ENCODE measurements at places on chromosomes 7 and 10.

- DNase-seq: no peak
Observed at GRCh38 chr7:127380479-127380878, 12.0 kb downstream of the ZNF800 start.

- DNase-seq: no peak
Observed at GRCh38 chr7:1950452-1951158, 280.5 kb downstream of the ELFN1 start.

DNA sequence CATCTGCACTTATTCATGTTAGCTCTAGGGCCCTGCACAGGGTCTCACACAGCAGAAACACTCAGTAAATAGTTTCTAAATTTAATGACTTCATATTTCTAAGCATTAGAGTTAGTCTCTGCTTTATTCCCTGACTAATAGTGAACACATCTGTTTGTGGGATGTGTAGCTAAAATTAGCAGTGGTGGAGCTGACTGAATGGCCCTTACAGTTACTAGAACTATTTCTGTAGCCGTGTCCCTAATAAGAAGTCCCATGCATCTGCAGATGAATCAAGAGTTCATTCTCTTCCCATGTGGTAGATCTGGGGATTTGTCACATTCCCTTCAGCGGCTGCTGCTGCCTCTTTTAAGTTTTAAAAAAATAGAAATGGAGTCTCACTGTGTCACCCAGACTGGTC lies 11.7 kb downstream of the MAP3K8 start:
- peak; percentile 18 for DNase-seq

DNA sequence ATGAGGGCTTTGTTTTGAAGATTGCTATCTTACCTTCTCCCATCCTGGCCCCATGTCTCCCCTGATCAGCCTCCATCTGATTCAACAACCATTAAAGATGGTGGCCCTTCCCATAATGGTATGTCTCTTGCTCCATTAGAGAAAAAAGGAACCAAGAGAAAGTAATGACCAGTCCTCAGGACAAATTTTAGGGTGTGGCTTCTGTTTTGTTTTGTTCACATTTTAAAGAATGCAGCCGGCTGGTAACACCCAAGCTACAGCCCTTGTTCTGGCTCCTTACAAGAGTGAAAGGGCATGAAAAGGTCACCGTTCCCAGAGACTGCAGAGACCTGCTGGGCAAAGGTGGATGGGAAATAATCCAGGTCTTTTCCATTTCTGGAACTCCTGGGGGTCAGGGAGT lies 287.9 kb upstream of the NEBL start:
- DNase-seq: no peak

DNA sequence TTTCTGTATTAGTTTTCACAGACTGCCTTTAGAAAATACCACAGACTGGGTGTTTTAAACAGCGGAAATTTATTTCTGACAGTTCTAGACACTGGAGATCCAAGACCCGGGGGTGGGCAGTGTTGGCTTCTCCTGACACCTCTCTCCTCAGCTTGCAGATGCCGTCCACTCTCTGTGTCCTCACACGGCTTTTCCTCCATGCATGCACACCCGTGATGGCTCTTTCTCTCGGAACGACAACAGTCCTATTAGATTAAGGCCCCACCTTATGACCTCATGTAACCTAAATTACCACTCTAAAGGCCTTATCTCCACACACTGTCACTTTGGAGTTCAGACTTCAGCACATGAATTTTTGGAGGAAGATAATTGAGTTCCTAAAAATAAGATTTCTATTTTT lies 142.9 kb upstream of the VWC2 start:
- DNase-seq: no peak

DNA sequence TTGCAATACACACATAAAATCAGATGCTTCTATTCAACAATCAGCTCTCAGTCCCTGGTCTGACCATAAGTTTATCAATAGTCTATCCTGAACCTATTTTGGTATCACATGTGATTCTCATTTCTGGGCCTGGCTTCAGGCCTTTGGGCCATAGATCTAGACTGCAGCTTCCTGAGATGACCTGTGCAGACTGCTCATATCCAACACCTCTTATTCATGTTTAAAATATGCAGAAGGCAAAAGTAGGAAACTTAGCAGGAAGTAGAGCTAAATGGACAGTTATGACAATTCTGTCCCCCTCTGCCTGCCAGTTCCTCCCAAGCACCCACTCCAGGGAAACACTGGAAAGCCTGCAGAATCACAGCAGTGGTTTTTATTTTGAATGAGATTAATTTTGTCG lies 53.3 kb downstream of the C7orf25 start:
- DNase-seq: peak; percentile 66

- DNase-seq: peak; percentile 12
Observed at GRCh38 chr10:118840071-118840775, 85.5 kb upstream of the CACUL1 start.

DNA sequence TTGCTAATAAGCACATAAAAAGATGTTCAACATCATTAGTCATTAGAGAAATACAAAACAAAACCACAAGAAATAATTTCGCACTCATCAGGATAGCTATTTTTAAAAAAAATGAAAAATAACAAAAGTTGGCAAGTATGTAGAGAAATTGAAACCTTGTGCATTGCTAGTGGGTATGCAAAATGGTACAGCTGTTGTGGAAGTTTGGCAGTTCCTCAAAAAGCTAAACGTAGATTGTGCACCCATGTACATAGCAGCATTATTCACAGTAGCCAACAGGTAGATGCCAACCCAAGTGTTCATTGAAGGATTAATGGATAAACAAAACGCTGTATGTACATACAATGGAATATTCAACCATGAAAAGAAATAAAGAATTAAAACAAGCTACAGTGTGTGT lies 35.3 kb upstream of the STARD3NL start:
- no peak for DNase-seq

DNA sequence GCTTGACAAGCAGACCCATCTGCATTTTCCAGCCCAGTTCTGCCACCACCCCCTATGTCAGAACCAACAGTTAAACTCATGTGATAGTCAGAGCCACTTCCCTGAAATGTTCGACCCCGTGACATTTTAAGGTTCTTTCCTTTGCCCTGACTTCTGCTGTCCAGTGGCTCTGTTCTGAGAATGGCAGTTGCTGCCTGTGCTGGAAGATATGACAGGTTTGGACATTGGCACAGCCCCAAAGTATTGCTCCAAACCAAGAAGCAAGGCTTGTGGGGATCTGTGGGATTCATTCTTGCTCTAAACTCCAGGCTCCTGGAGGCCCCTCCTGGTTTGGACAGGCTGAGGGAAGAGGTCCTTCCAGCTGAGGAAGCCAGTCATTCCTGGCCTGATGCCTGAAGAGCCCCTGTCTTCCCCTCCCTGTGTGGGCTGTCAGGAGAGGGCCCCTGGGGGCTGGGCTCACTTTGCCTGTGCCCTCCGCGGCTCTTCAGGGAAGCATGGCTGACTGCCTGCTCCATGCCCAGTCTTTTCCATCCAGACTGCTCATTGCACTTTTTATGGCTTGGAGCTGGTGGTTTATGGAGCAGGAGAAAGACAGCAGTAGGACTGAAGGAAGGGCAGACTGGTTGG lies 138.0 kb downstream of the CDH23 start:
- no peak for DNase-seq

DNA sequence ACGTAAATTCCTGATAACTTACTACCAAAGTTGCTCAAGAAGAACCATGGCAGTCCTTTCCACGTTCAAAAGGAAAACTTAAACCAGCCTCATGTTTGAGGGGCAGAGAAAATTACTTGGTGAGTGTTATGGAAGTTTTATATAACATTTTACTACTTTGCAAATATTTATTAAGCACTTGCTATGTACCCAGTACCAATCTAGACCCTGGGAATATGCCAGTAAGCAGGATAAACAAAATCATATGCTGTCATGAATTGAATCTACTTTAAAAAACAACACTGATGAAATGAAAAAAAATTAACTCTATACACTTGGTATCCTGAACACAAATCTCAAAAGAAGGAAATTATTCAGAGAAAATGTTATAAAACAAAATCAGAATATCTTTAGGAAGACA lies 46.1 kb downstream of the NCAPG2 start:
- DNase-seq: no peak

DNA sequence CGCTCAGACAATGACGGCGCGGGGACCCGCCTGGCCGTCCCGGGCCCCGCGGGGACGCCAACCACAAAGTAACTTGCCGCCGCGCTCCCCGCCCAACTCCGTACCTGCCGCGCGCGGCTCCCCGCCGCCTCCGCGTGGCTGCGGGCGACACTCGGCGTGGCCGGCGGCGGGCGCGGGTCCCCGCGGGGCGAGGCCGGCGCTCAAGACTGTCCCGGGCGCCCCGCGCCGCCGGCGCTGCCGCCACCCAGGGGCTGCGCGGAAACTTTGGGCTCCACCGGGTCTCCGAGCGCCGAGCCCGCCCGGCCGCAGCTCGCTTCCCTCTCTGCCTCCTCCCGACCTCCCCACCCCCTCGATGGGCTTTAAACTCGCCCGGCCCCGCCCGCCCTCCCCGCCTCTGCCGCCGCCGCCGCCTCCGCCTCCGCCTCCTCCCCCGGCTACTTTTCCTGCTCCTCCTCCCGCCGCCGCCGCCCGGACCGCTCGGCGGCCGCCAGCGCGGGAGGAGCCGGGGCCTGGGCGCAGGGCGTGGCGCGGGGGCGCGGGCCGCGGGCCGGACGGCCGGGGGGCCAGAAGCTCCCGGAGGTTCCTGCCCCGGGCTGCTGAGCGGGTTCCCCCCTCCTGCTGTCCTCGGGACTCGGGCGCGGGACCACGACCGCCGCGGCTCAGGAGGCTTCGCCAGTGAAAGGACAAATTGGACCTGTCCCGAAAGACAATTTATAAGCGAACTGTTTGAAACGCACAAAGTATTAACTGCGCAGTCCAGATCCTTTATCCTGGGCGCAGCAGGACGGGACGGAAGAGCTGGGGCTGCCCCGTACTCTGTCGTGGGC lies 10.6 kb upstream of the GRB10 start:
- DNase-seq: peak; percentile 61

- no peak for DNase-seq
Observed at GRCh38 chr7:99363286-99363685, 11.2 kb upstream of the ARPC1B start.

DNA sequence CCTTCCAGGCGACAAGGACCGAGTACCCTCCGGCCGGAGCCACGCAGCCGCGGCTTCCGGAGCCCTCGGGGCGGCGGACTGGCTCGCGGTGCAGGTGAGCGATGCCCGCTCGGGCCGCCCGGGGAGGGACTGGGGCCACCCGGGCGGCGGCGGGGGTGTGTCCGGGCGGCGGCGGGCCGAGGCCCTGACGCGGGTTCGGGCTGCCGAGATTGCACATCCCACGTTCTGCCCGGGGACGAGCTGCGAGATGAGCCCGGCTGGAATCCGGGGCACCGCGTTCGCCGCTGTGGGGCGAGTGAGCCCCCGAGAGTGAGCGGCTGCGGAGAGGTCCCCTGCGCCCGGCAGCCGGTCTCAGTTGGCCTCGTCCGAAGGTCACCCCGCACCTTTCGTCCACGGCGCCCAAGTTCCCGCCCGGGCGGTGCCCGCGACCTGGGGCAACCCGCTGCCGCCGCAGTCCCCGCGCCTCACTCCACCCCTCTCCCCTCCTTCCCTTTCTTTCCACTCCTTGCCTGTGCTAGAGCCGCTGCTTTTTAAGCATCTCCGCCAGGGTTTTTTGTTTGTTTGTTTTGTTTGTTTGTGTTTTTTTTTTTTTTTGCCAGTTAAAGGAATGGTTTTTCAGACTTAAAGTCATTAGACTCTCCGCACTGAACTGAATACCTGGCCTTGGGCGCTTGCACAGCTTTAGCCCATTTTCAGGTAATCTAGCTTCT lies 515 bp downstream of the RALA start:
- no peak for DNase-seq

- no peak for DNase-seq
Observed at GRCh38 chr10:93198401-93199131, 124.9 kb downstream of the CYP26A1 start.

GRCh38 chr10:128310971-128311658 lies 184.9 kb upstream of the MKI67 start:
- DNase-seq: no peak

- DNase-seq: no peak
Observed at GRCh38 chr10:93718937-93719725, 16.7 kb upstream of the FRA10AC1 start.
